Suppressor macrophage (primary cell): ENCODE measurements at places on chromosomes 4 and X.

- DNase-seq, result no peak
Measured at GRCh38 chrX:153908219-153908860, 3.9 kb downstream of the AVPR2 start.

- peak; percentile 5 for DNase-seq
Measured at GRCh38 chr4:5500165-5500564, 208.2 kb downstream of the EVC2 start.

DNA sequence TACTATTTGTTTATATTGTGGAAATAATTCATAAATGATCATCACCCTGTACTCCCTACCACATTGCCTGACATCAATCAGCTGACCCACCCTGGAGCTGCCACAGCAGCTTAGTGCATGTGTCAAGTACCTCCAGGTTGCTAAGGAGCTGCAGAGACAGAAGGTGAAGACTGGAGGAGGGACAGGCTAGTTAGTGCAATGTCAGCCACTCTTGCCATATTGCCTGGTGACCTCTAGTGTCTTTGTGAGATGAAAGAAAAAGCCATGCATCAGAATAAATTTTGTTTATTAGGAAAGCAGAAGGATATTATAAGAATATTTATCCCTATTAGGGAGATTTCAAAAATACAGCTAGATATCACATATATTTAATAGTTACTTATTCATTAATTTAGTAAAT, 243.9 kb upstream of the FAT4 start:
- DNase-seq, result no peak

GRCh38 chr4:38381788-38382187, 282.2 kb upstream of the KLF3 start:
- no peak for DNase-seq

GRCh38 chr4:7242766-7243165, 50.4 kb downstream of the SORCS2 start:
- DNase-seq, result no peak

GRCh38 chrX:74911494-74911893, 13.8 kb downstream of the NEXMIF start:
- no peak for DNase-seq
